ENCODE measurements at places on chromosomes 6 and 20.

GRCh38 chr6:11714116-11714797 lies 64.3 kb downstream of the ADTRP start:
- no peak for DNase-seq

- DNase-seq: no peak
Measured at GRCh38 chr6:22250486-22250885, 46.4 kb downstream of the PRL start.

- no peak for DNase-seq
Measured at GRCh38 chr6:2917801-2918445, 14.8 kb upstream of the SERPINB9 start.

DNA sequence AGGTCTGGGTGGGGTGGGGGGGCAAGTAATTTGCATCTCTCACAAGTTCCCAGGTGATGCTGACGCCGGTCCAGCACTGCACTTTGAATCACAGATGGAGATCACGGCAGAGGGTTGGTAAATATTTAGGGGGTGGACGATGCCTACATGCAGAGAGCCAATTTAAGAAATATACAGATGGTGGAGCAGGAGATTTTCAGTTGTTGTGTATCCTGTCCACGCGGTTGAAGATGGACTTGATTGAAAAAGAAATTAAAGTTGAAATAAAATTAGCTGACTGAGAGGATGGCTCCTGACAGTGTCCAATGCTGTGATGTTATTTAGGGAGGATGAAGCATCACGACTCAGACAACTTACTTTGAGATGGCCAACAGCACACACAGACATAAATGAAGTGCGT lies 74.6 kb downstream of the PHACTR3 start:
- no peak for DNase-seq

GRCh38 chr6:46734867-46735719 lies at the start of gene PLA2G7:
Gene PLA2G7 (minus strand): TSS chr6:46735375. CDS start chr6:46722891, 12,484 bp downstream.
- no peak for DNase-seq

All from LNCaP clone FGC (cell line).